ENCODE measurements at places on chromosomes 1 and 21.

DNA sequence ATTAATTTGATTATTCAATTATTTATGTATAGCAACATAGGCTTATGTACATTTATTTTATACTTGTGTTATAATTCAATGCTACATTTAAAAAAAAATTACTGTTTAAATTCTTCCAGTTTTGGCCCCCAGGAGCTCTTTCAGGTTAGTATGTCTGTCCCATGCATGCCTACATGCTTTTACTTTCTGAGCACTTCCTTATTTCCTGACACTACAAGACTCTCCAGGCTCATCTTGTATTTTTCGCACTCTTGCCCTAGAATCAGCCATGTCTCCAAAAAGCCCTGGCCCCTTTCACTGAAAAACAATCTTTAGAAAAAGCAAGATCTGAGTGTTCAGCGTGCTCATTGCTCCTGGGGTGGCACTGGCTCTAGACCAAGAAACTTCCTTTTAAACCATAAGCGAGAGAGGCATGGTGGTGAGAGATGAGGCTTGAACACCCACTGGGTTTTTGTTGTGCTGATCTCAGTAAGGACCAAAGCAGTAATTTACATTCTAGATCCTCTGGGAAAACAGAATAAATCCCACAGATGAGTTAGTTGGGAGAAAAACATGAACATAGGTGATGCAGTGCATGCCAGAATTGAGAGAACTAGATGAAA lies 95.0 kb downstream of the SLC30A10 start:
- no peak for DNase-seq

- no peak for DNase-seq
These were observed 16.3 kb downstream of the PIK3C2B start for GRCh38 chr1:204478172-204478899.

DNA sequence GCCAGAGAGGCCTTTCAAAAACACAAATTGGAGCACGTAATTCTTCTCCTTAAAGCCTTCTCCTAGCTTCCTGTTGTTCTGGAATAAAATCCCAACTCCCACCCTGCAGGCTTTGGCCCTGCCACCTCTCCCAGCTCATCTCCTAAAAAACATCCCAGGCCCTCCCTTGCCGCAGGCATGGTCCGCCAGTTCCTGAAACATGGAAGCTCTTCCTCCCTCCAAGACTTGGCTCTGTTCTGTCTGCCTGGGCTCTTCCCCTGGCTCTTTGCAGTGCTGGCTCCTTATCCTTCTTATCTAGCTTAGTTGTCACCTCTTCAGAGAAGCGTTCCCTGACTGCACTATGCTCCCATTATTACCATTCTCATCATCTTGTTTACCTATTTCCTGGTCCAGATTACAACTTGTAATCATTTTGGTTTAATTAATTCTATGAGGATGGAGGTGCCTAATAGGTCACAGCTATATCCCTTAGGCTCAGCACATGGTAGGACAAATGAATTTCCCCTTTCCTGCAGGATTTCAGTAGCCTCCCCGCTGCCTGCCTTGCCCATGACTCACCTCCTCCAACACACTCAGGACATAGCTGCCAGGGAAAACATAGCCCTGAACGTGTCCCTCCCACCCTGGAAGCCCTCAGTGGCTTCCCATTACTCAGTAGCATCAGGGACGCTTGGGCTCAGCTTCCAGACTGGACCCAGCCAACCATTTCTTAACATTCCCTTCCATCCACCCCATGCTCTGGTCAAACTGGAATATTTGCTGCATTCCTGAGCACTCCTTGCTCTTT lies 15.7 kb upstream of the IGSF21 start:
- DNase-seq = peak; percentile 25

- DNase-seq = peak; percentile 15
These were observed 71.0 kb upstream of the CSF3R start for GRCh38 chr1:36553591-36554322.

- peak; percentile 75 for DNase-seq
These were observed 9.6 kb upstream of the EPS8L3 start for GRCh38 chr1:109773203-109773899.

DNA sequence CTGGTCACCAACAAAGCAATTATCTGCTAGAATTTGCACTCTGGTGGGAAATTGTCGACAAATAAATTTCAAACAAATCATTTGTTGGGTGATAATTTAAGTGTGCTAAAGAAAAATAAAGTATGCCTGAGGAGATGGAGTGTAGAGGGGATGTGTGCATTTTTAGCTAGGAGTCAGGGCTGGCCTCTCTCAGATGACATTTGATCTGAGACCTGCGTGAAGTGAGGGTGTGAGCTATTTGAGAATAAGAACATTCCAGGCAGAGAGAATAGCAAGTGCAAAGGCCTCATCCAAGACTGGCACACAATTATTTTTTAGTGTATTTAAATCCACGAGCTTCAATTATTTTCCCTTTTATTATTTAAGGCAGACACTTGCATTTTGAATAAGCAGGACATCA lies 19.7 kb upstream of the S1PR1 start:
- no peak for DNase-seq

- DNase-seq = no peak
These were observed 96.0 kb upstream of the GNG4 start for GRCh38 chr1:235745503-235746136.

- peak; percentile 80 for DNase-seq
These were observed 8.2 kb upstream of the ST6GALNAC3 start for GRCh38 chr1:76066394-76066793.

- DNase-seq = no peak
These were observed 1.7 kb downstream of the ODF2L start for GRCh38 chr1:86394416-86394815.

- peak; percentile 24 for DNase-seq
These were observed 1.4 kb upstream of the RGS2 start for GRCh38 chr1:192807211-192808162.

DNA sequence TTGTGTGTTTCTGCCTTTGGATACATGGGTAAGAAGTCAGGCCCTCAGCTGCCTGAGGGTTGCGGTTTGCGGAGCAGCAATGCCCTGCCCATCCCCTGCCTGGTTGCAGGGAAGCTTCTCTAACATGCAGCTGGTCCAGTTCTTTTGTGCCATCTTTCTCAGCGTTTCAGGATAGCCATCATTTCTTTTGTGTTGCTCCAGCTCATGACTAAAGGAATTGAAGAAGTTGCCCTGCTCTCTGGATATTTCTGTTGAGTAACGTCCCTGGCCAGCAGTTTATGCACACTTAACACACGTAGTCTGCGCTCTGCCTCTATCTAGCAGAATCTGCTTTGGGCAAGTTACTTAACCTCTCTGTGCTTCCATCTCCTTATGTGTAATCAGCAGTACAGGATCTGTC lies 62.1 kb downstream of the DOP1B start:
- DNase-seq = no peak

DNA sequence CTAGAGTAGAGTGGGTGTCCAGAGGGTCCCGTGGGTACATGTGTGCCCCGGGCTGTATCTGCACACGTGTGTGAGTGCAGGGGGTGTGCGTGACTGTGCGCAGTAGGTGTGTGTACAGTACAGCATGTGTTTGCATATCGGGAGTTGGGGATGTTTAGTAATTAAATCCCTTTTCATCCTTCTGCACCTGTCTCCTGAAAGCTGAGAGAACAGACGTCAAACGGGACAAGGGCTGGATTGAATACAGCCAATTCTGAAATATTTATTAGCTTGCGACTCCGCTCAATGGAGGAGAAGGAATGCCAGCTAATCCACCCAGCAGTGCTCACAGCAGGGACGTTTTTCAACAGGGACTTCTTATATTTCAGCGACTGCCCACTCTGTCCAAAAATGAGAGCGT lies 44.7 kb upstream of the CASZ1 start:
- no peak for DNase-seq

DNA sequence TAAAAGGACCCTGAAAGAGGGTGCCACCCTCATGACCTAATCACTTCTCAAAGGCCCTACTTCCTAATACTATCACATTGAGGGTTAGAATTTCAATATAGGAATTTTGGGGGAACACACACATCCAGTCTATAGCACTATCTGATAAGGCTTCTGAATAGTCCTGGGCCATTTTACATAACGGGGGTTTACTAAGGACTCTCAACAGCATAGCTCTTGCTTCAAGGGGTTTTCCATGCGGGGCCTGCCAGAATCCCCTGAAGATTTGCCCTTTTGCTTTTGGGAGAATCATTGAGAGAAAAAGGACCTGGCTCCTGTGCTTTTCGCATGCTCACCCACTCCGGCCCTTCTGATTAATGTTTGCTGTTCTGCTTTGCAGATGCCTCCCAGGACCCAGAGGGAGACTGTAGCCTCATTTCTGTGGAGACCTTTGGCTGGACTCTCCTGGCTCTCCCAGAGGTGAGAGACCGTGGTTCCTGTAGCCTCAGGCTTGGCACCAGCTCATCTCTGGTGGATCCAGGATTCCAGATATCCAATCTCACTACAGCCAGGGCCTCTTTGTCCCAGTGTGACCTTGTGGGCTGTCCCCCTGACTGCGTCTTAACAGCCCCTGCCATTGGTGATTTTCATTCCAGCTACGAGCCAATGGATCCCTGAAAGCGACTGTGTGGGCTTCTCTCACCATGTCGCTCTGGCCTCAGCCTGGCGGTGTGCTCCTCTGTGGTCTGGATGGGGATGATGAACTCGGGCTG lies 72.6 kb downstream of the DDR2 start:
- DNase-seq = no peak

GRCh38 chr1:34057347-34058130 lies 107.5 kb downstream of the CSMD2 start:
- DNase-seq = no peak

- DNase-seq = no peak
These were observed 18.8 kb downstream of the GATAD2B start for GRCh38 chr1:153903841-153904455.

- DNase-seq = peak; percentile 63
These were observed 597.9 kb upstream of the ADAMTS5 start for GRCh38 chr21:27564684-27565301.

GRCh38 chr1:183638649-183639387 lies 3.2 kb upstream of the ARPC5 start:
- DNase-seq = no peak

DNA sequence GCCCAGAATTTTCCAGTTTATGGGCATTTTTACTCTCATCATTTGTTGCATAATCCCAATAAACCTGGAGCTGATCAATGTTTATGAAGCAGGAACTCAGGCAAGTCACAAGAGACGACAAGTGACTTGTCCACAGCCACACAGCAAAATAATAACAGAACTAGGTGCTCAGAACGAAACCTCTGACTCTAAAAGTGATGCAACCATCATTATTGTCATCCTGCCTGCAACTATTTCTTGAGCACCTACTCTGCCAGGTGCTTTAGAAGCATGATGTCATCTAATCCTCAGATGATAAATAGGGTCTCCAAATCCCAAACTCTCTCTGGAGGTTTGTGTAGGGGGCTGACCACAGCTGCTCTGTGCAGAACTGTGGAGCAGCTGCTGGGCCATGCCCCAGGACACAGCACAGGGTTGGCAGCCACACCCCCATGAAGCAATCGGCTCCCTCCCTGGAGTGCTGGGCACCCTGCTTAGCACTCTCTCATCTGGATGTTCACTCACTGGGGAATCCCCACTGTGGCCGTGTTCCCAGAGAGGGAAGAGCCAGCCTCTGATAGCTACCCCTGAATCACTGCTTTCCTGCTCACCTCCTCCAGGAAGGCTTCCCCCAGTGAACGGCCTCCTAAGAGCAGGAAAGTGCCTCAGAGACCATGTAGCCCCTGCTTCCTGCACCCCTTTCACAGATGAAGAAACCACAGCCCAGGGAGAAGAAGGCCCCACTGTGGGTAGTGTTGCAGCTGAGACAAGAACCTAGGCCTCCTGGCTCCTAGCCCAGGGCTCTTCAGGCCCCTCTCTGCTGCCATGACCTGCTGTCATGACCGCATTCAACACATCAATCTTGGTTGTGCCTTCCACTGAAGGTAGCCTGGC lies 2.1 kb downstream of the TTC22 start:
- peak; percentile 92 for DNase-seq

- DNase-seq = no peak
These were observed 72.1 kb downstream of the S1PR1 start for GRCh38 chr1:101308935-101309333.

DNA sequence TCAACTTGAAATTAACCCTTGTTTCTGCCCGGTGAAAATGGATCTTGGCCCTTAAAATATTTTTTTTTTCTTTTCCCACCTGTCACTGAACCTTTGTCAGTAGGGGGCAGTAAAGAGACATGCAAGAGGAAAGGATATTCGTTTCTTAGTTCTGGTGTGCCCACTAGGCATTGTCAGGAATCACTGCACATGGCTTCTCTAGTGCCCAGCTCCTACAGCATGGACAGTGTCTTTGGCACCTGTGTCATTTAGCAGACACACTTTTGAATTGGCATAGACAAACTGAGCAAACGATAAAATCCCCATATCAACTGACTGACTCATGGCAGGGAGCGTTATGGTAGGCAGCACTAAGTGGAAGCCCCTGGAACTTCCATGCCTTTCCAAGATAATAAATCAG lies 1048.1 kb downstream of the BRINP3 start:
- DNase-seq = peak; percentile 9

DNA sequence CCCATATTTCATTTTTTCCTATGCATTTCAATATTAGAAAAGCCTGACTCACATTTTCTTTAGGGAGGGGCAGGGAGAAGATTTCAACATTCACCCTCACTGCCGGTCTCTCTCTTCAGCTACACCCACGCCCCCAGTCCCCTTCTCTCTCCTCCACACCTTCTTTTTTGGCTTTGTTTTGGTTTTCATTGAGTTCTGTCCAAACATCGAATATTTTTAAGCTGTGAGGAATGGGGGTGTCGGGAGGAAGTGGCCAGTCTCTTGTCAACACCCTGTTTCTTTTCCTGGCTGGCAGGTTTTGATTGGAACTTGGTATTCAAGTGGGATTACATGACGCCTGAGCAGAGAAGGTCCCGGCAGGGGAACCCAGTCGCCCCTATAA lies 177.3 kb downstream of the PGBD5 start:
- DNase-seq = no peak

GRCh38 chr1:184145083-184145482 lies 93.6 kb downstream of the TSEN15 start:
- no peak for DNase-seq

GRCh38 chr1:230629511-230629910 lies 12.8 kb upstream of the COG2 start:
- no peak for DNase-seq

DNA sequence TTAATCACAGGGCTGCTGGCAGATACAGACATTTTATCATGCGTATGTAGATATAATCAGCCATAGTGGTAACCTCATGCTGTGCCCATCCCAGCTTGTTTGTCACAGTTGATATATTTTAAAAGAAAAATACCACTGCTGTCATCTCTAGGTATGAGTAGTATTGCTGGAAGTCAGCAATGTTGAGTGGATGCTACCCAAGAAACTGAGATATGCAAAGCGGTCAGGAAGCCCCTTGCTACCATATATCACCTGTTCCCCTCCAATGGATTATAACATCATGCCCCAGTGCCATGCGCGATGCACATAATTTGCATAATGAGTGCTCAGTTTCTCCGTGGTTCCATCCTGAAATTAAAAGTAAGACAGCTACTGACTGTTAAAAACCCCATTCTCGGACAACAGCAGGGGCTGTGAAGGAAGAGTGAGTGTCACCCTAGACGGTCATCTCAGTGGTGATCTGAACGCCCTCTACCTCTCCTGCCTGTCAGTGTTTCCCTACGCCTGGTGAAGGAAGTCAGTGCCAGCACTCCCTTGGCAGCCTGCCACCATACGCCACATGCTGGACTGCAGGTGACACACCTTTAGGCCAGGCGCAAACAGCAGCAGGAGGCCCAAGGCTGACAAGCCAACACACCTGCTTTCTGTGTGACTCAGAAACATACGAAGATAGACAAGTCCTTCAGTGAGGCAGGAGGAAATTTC lies 2.7 kb downstream of the IL10RB start:
- DNase-seq = no peak

- DNase-seq = no peak
These were observed 38.8 kb downstream of the HEATR1 start for GRCh38 chr1:236565530-236565929.
